Fibroblast of the conjunctiva (primary cell): ENCODE measurements at places on chromosomes 2 and 18.
A peak's percentile ranks its signal among the peaks of the same experiment; 100 is the strongest.

GRCh38 chr2:128772671-128773070 is 454.0 kb upstream of the HS6ST1 start:
- no peak for DNase-seq

DNA sequence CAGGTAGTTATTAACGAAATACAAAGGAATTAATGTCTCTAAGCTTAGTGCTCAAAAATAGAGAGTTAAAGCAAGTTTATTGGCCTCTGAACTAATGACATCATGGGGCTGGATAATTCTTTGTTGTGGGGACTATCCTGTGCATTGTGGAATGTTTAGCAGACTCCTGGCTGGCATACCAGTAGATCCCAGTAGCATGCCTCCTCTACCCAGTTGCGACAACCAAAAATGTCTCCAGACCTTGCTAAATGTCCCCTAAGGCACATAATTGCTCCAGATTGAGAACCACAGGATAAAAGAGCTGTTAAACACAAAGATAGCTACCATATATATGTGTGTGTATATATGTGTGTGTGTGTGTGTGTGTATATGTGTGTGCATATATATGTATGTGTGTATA is 194.5 kb downstream of the ERBB4 start:
- no peak for DNase-seq

DNA sequence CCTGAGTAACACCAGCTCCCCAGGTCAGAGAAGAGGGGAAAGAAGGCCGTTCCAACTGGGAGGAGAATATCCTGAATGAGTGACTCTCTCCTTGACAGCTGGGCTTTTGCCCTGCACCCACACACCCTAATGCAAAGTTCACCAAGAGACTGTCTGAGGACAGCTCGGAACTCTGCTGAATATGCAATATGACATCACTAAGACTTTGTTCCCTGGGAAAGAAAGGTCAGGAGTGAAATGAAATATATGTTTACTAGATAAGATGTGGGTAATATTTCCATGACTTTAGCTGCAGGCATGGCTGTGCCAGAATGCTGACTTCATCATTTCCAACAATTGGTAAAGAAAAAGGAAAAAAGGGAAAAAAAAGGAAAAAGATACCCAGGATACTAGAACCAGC is 488.2 kb upstream of the RAB6C start:
- DNase-seq: no peak

DNA sequence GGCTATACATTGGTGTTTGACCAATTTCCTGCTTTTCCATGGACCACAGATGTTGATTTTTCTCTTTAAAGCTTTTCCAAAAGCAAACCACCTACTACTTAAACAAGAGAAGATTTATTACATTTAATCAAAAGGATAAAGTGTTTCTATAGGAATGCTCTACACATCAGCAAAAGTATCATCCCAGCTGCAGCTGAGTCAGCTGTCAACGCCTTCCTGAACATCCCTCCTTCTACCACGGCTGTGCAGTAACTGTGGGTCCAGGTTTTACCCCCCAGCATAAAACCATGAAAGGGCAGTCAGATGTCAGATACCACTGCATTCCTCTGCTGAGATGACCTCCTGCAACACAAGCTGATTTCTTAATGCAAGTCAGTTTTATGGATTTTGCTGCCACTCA is 524.5 kb upstream of the MEX3C start:
- DNase-seq: no peak

DNA sequence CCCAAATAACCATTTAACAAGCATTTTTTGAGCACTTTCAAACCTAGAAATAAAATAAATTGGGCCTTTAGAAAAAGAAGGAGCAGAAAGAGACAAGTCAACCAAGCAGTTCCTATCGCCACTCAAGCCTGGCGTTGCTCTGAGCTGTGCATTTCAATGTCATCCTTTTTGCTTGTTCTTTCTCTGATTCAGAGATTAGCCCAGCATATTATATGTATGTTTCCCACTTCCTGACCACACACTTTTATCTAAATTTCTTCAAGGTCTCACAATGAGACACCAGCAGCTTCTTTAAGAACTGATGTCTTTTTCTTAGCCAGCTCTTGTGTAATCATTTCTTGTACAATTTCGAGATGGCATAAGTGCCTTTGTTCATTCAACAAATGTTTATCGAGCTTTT is 344.5 kb upstream of the ID2 start:
- no peak for DNase-seq

DNA sequence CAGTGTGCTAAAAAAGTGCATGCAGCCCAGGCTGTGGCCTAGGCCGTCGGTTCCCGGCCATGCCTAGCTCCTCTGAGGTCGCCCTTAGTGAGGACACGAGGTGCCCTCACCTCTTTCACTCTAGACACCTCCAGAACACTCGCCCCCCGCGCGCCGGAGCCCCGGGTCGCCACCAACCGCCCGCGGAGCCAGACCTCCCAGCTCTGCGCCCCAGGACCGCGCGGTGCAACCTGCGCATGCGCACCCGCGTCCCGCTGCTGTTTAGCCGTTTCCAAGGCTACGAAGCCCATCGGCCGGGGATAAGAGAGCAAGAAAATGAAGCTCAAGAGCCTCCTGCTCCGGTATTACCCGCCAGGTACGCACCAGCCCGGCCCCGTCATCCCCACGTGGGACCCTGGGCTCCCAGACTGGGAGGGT is at the start of gene DAW1:
Gene DAW1, plus strand, starts transcription at position 257 of the 417 bp plus-strand sequence. Its CDS starts 59 bp downstream, at position 316.
- peak; percentile 59 for DNase-seq

DNA sequence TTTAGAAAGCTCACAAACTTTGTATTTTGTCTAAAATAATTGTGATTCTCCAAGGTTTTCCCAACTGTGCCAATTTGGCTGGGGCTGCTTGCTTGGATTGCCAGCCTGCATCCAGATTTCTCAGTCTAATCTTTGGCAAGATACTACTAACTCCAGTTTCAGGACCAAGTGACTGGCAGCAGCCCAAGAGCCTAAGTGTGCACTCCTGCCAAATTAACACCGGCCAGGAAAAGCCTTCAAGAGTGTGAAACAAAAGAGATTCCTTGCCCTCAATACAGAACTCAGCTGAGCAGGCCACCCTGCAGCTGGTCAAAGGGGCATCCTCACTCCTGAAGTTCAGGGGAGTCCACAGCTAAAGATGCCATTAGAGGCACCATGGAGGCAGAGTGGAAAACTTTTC is 589.0 kb upstream of the ACVR2A start:
- no peak for DNase-seq

GRCh38 chr2:107775791-107776190 is 50.9 kb upstream of the RGPD4 start:
- no peak for DNase-seq

- DNase-seq: no peak
These were observed 117.3 kb downstream of the MIB1 start for GRCh38 chr18:21857871-21858270.

GRCh38 chr2:205984381-205984780 is 101.6 kb downstream of the INO80D start:
- no peak for DNase-seq

GRCh38 chr2:197138506-197138905 is 172.1 kb downstream of the ANKRD44 start:
- no peak for DNase-seq

DNA sequence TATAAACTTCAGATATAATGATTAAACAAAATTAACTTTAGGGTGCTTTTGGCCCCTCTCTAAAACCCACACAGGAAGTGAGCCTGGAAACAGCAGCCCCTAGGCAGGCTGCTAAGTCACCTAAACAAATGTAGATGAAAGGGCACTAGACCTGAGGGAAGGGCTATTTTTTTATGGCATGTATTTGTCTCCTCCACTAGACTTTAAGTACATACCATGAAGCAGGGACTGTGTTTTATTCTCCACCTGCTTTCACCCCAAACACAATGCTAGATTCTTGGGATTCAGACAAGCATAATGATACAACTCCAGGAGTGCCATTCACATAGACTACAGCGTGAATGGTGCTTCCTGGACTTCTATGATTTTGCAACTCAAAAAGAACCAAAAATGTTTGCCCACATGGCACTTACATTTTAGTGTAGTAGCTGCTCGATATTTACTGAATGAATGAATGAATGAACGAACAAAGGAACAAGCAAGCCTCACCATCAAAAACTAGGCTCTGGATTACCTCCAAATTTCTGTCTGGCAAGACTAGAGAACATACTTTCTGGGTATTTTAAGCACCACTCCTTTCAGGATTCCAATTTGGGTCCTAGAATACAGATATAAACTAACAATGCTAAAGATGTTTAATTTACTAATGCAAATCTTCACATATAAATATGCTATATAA is 10.1 kb downstream of the ATAD2B start:
- DNase-seq: no peak

- DNase-seq: peak; percentile 8
These were observed 652 bp downstream of the PPM1B start for GRCh38 chr2:44169155-44169898.

- no peak for DNase-seq
These were observed 127.6 kb upstream of the ITGA6 start for GRCh38 chr2:172299741-172300140.

- DNase-seq: no peak
These were observed 223.1 kb downstream of the ATAD2B start for GRCh38 chr2:23703583-23704385.

DNA sequence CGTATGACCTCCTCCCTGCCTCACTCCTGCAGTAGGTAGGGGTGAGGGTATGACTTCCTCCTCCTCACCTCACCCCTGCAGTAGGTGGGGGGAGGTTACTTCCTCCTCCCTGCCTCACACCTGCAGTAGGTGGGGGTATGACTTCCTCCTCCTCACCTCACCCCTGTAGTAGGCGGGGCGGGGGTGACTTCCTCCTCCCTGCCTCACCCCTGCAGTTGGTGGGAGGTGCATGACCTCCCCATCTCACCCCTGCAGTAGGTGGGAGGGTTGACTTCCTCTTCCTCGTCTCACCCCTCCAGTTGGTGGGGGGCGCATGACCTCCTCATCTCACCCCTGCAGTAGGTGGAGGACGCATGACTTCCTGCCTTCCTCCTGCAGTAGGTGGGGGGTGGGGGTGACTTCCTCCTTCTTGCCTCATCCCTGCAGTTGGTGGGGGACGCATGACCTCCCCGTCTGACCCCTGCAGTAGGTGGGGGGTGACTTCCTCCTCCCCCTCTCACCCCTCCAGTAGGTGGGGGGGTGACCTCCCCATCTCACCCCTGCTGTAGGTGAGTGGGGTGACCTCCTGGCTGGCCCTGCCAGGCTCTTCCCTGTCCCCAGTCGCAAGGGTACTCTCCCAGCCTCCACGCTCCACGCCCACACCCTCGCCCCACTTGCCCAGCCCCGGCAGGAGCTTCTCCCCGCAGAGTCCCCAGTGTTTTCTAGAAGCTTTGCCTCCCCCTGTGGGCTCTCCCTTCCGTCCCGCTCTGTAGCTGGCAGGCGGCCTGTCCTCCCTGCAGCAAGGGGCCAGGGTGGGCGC is 39.3 kb downstream of the TSHZ1 start:
- DNase-seq: no peak

- peak; percentile 35 for DNase-seq
These were observed 19.2 kb downstream of the FMNL2 start for GRCh38 chr2:152354069-152354755.

DNA sequence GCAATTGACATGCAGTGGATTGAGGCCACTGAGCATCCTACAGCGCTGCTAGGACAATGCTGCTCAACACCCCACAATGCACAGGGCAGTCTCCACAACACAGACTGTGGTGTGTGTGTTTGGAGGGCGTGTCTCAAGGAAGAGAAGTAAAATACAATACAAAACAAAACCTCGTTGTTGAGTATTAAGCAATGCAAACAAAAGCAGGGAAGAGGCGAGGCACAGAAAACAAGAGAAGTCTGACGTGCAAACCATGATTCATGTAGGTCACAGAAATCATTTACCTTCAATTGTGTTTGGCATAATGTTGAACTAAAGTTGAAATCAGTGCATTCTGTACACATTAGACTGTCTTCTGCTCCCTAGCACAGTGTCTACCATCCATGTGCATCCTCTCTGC is 260.9 kb downstream of the PHLPP1 start:
- DNase-seq: no peak

DNA sequence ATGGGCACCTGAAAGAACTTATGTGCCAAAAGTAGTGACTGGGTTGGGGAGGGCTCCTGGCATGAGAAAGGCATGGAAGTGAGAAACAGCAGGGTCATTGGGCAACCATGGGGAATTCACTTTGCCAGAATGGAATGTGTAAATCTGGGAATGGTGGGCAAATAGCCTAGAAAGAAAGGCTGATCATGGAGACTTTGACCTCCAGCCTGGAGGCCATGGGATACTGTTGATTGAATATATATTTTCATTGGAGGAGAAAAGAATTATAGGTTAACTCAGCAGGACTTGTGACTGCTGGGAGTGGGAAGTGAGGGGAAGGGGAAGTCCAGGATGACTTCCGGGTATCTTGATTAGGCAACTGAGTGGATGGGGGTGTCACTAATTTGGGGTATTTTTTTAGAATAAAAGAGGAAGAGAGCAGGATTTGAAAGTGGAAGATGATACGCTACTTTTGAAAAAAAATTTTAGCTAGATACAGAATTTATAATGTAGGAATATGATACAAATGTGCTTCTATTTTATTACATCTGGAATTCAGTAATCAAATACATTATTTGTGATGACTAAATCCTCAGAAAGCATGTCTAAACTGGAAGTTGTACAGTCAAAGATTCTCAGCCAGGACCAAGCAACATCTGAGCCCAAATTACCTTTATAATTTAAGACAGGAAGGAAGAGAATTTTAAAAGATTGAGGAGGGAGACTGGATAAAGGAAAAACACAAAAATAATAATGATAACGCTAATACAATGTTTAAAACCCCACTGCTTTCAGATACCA is 116.2 kb downstream of the GATA6 start:
- DNase-seq: no peak
